ENCODE measurements at places on chromosomes 4 and X.

DNA sequence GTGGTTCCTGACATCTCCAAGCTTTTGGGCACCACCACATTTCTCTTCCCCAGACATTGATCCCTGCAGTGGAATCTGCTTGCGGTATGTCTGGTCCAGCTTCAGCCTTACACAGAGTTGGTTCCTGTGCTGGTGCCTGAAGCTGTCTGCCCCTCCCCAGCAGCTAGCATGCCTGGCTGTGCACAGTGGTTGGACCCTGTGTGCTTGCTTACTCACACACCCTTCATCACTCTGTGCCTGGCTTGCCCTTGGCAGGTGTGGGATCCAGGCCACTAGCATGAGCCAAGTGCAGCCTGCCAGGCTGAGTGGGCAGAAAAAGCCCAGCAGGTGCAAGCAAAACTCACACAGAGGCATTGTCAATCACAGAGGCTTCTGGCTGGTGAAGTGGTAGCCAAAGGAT lies 473.8 kb downstream of the ACTRT1 start:
- DNase-seq, result no peak

DNA sequence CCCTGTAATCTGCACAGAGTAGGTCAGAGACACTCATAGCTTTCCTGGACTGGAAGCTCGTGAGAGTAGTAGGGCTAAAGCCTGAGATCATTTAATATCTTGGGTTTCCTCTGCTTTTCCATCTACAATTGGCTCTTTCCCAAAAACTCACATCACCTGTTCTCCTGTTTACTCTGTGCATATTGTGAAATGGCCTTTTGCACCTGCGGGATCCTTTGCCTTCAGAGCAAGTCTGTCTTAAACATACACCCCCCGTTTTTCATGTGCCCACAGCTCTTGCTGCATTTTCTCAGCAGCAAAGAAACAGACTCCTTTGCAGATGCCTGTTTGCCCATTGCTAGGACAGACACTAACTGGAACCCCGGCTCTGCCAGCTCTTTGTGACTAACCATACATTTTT lies 608.3 kb upstream of the PCDH10 start:
- DNase-seq, result no peak

- DNase-seq, result no peak
These were observed at the start of gene FLNA for GRCh38 chrX:154374313-154375155. TSS of gene FLNA (minus strand) at chrX:154374634. CDS start at chrX:154371245, 3,389 bp downstream.

DNA sequence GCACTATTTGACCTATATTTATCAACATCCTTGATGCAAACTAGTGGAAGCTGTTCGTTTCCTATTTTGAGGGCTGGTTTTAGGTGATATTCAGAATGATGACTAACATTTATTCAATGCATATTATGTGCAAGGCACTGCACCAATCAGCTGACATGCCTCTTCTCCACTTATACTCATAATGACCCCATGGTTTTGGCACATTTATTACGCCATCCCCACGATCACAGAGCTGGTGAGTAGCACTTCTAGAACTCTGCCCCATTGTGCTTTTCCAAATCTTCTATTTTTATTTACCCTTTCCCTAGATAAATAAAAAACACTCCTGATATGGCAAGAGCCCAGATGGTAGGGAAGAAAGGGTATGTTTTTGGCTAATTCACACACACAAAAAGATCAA lies 13.1 kb downstream of the SCML1 start:
- no peak for DNase-seq

GRCh38 chr4:142582340-142582739 lies 263.8 kb downstream of the INPP4B start:
- DNase-seq, result no peak

DNA sequence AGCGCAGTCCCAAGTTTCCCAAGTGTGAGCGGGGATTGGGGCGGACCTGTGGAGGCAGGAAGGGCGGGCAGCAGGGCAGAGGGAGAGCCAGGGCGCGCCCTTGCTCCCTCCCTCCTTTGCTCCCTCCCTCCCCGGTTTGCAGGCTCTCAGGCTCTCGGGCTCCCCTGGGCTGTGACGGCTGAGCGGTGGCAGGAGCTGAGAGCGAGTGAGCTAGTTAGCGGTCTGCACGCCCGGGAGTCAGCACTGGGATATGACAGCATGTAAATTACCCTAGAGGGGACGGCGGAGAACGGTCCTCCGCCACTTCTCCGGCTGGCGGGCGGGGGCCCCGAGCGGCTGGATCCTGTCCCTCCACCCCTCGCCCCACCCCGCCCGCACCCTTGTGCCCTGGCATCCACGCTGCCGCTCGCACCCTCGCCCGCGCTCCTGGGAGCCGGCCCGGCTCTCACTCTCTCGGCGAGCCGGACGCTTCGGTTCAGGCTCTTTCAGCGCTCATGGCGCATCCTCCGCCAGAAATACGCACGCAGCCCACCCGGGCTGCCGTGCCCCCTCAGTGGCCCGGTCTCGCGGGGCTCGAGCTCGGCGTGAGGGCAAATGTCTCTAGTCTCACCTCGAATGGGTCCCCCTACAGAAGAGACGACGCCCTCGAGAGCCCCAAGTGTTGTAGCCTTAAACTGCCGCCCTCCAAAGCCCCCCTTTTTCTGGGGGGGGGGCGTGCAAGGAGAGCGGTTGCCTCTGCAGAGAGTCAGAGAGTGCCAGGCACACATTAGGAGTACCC lies at the start of gene TSC22D3:
Gene TSC22D3 (minus strand): TSS at position 54 of the 778 bp plus-strand sequence. CDS start 368 bp downstream, outside the sequence.
- peak; percentile 66 for DNase-seq

GRCh38 chr4:184994010-184994622 lies 24.2 kb upstream of the HELT start:
- no peak for DNase-seq

- DNase-seq, result no peak
These were observed 4.9 kb downstream of the MBNL3 start for GRCh38 chrX:132483951-132484350.

DNA sequence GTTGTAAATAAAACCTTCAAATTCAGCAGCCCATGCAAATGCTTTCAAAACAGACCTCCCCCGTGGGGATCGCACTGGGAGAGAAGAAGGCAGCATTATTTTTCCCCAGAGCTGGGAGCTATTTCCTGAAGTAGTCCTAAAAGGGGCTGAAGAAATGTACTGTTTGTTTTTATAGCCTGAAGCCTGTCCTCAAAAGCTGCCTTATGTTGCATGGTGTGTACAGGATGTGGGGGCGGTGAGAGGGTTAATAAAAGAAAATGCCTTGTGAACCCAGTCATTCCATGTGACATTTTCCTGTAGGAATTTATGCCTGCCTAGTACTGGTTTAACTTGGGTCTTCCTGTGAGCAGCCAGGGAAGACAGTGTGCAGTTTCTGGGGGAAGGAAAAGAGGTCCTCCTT lies 144.1 kb downstream of the SOWAHB start:
- no peak for DNase-seq

GRCh38 chr4:117084866-117085701 lies at the start of gene TRAM1L1:
TSS of gene TRAM1L1 (minus strand) at chr4:117085576. CDS start at chr4:117085393, 183 bp downstream.
- no peak for DNase-seq

DNA sequence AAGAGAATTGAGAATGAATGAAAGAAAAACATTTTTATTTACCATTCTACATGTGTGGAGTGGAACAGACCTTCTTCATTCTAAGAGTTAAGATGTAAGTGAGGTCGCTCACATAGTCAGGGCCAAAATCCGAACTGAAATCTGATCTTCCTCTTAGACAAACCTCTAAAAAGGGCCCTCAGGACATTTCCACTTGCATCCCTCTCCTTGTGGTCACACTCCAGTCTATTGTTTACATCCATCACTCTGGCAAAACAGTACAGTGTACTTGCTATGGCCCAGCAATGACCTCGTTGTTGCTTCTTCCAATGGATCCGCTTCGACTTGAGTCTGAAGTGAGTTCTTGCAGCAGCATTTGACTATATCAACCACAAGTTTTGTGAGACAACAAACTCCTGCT lies 54.2 kb downstream of the MOSPD2 start:
- DNase-seq, result no peak

- DNase-seq, result peak; percentile 82
These were observed 29.3 kb downstream of the CRMP1 start for GRCh38 chr4:5863461-5864113.

DNA sequence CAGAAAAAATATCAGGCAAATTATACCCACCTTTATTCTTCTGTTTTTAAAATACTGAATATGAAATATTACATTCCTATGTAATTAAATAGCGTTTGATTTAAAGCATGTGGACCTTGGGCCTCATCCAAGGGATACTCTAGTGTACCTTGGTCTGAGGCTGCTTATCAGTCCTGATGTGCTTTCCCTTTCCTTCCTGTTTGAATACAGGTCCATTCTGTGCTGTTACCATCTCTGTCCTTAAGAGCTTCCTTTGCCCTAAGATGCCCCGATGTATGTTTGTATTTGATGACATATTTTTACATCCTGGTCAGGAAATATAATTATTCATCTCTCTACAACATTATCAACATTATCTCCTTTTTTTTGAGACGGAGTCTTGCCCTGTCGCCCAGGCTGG lies 24.1 kb downstream of the FAT4 start:
- DNase-seq, result no peak

DNA sequence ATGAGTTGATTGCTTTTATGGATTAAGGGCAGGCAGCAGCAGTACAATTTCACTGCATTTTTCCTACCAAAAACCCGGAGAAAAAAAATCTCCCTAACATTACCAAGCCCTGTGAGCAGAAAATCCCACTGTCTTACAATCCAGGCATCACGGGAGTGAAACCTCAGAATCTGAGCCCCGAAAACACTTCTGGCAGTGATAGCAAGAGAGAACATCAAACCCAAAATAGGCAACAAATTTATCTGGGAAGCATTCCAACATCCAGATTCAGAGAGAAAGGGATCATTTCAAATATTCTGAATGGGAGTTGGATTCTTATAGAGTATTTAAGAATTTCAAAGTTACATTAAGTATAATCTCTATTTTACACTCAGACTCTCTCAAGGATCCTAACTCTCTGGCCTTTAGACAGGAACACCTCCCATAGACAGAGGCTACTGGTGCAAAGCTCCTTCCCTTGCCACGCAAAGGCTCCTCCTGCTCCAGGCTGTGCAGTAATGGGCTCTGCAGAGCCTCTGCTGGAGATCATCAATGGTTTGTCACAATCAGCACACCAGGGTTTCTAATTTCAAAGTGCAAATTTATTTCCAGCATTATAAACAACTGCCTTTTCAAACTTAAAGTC lies 256.9 kb downstream of the PARM1 start:
- no peak for DNase-seq

GRCh38 chr4:182644683-182645050 lies 272.5 kb downstream of the DCTD start:
- no peak for DNase-seq

DNA sequence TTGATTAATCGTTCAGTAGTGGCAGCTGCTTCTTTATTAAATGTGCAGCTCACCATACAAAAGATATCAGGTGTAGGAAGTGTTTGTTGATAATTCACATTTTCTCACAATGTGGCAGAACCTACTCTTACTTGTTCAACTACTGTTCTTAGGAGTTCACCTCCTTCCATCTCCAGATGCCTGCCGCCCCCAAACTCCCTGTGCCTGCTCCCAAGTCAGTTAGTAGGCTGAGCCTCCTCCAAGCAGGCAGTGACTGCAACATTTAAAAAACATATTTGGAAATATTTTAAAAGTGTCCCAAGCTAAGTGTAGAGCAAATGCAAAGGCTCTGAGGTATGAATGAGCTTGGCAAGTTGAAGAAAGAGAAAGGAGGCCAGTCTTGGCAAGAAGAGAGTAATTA lies 100.2 kb downstream of the AFF2 start:
- no peak for DNase-seq

DNA sequence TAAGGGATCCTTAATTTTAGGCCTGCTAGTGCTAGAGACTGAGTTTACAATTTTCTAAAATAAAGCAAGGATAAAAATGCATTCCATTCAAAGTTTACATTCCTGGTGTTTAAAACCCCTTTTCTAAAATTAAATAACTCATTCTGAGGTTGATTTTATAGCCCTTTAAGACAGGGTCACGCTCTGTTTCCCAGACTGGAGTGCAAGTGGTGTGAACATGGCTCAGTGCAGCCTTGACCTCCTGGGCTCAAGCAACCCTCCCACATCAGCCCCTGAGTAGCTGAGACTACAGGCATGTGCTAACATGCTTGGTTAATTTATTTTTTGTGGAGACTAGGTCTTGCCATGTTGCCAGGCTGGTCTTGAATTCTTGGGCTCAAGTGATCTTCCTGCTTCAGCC lies 6.8 kb upstream of the CDKL2 start:
- DNase-seq, result no peak

DNA sequence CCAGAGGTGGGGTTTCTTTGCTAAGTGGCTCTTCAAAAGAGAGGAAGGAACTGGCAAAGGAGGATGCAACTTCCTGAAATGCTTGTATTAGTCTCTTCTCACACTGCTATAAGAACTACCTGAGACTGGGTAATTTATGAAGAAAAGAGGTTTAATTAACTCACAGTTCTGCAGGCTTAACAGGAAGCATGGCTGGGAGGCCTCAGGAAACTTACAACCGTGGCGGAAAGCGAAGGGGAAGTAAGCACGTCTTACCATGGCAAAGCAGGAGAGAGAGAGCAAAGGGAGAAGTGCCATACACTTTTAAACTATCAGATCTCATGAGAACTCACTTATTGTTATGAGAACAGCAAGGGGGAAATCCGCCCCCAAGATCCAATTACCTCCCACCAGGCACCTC lies 505.7 kb downstream of the ZNF674 start:
- no peak for DNase-seq

DNA sequence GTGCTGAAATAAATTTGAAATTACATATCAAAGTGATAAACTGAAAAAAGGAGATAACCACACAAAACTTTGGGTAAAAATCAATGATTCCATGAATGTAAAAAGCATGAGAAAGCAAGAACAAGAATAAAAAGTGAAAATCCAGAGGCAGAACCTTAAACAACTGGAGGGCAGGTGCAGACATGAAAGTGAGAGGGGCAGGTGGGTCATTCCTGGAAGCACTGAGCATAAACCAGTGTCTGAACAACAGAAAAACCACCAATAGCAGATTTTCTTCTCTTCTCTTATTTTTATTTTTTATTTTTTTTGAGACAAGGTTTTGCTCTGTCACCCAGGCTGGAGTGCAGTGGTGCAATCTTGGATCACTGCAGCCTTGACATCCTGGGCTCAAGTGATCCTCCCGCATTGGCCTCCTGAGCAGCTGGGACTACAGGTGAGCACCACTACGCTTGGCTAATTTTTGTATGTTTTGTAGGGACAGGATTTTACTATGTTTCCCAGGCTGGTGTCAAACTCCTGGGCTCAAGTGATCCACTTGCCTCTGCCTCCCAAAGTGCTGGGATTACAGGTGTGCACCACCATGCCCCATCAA lies 46.8 kb upstream of the GPR78 start:
- no peak for DNase-seq

DNA sequence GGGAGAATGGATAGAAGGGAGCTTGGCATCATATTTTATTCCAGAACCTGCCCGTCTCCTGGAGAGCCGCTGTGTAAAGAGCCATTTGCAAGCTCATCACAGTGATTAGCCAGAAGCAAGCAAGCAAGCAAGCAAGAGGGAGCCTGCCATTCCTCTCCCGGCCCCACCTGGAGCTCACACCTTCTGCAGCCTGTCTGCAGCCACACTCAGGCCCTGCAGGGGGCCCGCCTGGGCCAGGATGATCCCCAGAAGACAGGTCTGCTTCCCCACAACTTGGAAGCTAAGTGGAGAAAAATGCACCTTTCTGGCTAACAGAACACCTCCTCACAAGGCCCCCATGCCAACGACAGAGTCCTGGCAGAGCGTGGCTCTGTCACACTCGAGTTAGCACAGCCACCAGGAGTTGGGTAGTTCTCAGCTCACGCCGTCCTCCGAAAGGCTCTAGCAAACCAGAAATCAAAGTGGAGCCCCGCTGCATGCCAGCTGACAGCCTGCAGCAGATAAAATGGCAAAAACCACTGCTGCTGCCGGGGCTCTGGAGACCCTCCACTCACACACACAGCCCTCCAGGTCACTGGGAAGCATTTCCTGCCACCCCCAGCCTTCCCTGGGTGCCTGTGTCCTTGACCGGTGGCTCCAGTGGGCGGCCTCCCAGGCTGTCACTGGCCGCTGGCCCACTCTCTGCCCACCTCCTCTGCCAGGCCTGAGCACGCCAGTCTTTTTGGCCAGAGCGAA lies 54.9 kb downstream of the DCTD start:
- no peak for DNase-seq

Data from H54 (cell line).